ENCODE measurements at places on chromosomes 7 and 10.

DNA sequence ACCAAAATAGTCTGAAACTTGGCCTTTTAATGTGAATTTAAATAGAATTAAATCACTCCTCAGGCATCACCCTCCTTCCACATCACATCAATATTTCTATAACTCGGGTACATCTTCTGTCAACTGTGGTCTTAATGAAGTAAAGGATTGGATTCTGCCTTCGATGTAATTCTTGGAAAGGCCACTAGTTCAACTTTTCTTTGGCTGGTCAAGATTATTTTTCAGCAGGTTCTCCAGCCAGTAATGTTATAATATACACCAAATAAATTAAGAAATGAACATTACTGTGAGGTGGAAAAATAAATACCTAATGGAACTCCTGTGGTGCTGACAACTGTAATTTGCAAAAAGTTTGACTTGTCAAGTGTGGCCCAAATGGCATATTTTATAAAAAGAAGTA, 9.7 kb upstream of the SLC16A9 start:
- DNase-seq = no peak

- DNase-seq = no peak
Observed at GRCh38 chr10:121540732-121541395, 57.4 kb downstream of the FGFR2 start.

DNA sequence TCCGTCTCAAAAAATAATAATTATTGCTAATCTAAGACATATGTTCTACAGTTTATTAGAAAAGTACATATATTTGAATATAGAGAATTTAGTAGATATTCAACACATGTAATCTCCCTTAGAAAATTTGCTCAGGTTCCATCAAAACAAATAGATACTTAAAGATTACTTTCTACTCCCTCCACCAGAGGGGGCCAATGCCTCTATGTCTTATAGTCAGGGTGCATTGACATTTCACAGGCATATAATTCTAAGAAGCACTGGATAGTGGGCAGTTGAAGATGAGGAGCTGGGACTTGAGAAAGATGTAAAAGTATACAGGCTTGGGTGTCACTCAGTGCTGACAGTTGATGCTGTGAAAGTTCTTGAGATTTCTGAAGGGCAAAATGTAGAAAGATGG, 301.6 kb upstream of the HPS1 start:
- no peak for DNase-seq

GRCh38 chr7:2608921-2609411, 22.8 kb upstream of the TTYH3 start:
- no peak for DNase-seq

DNA sequence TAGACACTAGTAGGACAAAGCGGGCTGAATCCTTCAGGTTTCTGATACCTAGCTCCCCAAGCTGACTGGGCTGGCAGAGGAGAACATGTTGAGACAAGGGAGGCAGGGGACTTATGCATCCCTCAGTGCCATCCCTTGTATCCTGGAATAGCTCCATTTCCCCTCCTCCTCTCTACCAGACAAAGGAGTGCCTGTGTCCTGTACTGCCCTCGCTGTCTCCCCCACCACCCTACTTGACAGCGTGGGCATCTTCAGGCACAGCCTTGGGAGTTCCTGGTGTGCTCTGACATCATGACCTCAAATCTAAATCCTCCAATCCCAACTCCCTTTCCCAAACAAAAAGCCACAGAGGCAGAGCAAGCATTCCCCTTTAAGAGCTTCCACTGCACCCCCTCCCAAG, 9.0 kb downstream of the SFXN3 start:
- no peak for DNase-seq

DNA sequence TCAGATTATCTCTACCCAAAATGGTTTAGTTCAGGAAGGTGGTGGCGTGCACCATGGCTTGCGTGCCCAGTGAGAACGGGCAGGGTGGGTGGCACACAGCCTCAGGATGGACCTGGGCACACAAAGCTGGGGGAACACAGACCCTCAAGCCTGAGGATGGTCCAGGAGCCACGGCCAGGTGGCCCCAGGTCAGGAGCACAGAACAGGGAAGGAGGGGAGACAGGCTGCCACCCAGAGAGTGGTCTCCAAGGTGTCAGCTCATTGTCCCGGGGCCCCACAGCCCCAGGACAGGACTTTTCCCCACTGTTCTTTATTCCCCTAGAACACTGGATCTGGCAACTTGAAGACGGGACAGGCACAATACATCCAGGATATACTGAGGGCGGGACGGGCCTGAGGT, 75.6 kb upstream of the MGMT start:
- DNase-seq = no peak

DNA sequence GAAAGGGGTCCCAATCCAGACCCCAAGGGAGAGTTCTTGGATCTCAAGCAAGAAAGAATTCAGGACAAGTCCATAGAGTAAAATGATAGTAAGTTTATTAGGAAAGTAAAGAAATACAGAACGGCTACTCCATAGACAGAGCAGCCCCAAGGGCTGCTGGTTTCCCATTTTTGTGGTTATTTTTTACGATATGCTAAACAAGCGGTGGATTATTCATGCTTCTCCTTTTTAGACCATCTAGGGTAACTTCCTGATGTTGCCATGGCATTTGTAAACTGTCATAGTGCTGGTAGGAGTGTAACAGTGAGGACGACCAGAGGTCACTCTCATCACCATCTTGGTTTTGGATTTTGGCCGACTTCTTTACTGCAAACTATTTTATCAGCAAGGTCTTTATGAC, 1033.4 kb downstream of the SORCS3 start:
- DNase-seq = no peak
